GM10248 (cell line): ENCODE measurements at places on chromosomes 5 and 9.

DNA sequence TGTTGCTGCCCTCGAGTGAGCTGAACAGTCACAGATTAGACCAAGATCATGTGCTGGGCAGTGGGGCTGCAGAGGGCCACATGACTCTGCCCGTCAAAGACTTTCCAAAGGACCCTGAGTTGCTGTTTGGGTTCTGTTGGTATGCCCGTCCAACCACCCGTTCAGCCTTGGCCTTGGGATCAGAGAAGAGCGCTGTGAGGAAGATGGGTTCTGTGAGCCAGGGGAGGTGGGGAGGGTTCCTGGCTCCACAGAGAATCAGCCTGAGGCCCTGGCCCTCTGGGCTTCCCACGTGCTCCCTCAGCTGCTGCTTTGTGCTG, 72.6 kb downstream of the RGS3 start:
- no peak for DNase-seq

GRCh38 chr9:136595245-136596153, 49.7 kb upstream of the NOTCH1 start:
- no peak for DNase-seq

GRCh38 chr5:112097768-112098167, 321.3 kb downstream of the EPB41L4A start:
- DNase-seq = no peak

DNA sequence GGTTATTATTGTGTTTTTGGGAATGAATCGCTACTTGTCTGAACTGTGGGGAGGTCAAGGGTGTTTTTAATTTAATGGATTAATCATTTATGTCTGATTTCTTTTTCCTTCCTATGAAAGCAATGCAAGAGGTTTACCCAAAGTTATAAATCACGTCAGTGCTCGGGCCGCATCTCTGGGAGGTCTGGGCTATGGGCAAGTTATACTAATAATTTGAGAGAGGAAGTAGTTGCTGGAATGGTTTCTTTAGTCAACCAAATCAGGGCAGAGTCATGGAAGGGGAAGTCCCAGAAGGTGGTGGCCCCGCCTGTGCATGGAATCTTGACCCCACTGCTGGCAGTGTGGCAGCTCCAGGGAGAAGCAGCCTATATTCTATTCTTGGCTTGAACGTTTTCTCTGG, 180.2 kb downstream of the HSPA4 start:
- DNase-seq = no peak

- no peak for DNase-seq
Measured at GRCh38 chr5:102795526-102795925, 40.4 kb downstream of the PAM start.

GRCh38 chr5:93777620-93778019, 36.2 kb upstream of the POU5F2 start:
- no peak for DNase-seq

GRCh38 chr9:128635266-128636023, 21.2 kb downstream of the DYNC2I2 start:
- DNase-seq = no peak

DNA sequence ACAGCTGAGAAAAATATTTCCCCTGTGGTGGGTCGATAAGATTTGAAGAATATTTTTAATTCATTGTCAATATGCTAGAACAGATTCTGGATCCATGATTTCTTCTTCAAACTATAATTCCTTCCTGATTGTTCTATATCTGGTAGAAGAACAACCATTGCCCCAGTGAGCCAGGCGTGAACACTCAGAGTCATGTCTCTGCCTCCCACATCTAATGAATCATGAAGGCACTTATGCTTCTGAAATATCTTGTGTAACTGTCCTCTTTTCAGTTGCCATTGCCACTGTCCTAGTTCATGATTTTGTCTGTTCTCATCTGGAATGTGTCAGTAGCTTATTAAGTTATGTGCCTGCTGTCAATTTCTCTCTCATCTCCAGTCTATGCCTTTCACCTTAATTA, 40.0 kb downstream of the GABRG2 start:
- DNase-seq = no peak
